ENCODE measurements at places on chromosomes 1 and 21. TPM values are rescaled to one million over a fixed set of nuclear protein-coding genes. Genes with fewer than 3 reads are reported as not detected.

DNA sequence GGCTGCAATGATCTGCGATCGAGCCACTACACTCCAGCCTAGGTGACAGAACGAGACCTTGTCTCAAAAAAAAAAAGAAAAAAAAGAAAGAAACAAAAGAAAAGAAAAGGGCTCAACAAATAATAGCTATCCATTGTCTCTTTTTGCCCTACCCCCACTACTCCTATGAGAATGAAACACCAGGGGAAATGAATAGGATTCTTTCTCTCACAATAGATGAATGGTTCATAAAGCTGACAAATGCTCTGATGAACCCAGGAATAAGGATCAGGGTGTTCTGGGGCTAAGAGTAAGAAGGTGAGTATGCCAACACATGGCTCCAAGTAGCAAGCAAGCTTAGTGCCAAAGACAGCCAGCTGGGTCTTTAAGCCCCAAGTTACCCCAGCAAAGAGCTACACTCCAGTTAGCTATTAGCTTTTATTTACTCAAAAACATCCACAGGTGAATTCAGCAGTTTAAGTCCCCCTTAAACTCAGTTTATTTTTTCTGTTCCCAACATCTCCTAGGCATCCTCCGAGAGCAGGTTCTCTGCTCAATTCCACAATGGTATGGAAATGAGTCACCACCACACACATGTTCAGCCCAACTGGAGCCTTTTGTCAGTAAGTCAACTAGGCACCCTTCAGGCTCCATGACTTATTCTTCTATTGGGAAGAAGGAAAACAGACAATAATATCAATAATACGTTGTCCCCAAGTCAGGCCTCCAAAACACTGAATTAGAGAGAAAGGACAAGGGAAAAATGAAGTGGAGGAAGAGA, 4.2 kb downstream of the ADORA3 start:
- DNase-seq: no peak

DNA sequence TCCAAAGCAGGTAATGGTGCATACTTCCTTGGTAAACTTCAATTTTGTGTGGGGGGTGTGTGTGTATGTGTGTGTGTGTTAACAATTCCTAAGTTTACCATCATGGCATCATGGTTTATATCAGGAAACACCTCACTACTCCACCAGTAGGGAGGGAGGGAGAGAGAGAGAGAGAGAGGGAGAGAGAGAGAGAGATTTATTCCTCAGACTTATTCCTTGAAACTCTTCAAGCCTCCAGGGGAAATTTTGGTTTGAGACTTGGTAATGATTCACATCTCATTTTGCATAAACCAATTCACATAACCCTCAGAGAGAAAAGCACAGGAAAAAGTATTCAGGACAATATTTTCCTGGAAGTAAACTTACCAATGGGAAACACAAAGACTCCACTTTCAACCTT, 115.0 kb downstream of the TTLL7 start:
- DNase-seq: no peak

The BPNT1 gene
- 23.6 TPM for polyA plus RNA-seq

GRCh38 chr1:27372808-27373690, 1.6 kb downstream of the FCN3 start:
- DNase-seq: no peak

- DNase-seq: peak; percentile 16
Observed at GRCh38 chr1:206766251-206766856, 4.2 kb upstream of the IL19 start.

DNA sequence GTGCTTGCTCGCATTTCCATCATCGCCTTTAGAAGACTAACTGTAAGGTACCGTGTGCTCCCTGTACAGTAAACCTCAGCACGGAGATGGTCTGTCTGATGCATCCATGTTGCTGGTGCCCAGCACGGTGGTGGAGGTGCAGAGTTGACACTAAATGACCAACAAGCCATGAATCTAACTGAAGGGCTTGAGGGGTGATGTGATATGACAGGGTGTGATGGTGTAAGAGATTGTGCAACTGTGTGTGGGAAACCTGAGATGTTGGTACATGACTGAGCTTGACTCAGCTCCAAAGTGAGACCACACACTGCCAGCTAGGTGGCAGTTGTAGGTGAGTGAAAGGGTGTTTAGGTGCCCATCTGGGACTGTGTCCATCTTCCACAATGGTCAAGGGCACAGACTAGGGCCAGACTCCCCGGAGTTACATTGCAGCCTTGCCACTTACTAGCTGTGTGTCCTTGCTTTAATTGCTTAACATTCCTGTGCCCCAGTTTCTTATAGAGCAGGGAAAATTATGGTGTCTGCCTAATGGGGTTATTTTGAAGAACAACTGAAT, 21.4 kb downstream of the SLC2A1 start:
- no peak for DNase-seq

DNA sequence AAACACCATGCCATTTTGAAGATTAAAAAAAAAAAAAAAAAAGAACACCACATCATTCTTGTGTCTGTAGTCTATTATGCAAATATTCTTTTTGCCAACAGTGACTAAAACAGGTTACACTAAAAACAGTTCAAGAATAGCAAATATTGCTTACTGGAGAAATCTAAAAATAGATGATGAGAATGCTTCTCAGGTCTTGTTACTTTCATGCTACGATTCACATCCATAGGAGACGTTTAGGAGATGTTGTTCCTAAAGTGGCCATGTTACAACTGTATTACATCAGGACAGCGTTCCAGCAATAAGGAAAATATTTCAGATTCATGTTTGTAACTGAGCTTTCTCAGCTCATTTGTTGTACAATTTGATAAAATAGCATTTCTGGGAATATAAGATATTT, 32.3 kb downstream of the RAB3GAP2 start:
- no peak for DNase-seq

The DHRS3 gene
- 15.1 TPM for polyA plus RNA-seq
